Naive thymus-derived CD4-positive, alpha-beta T cell (primary cell): ENCODE measurements at places on chromosomes 1 and 21.

DNA sequence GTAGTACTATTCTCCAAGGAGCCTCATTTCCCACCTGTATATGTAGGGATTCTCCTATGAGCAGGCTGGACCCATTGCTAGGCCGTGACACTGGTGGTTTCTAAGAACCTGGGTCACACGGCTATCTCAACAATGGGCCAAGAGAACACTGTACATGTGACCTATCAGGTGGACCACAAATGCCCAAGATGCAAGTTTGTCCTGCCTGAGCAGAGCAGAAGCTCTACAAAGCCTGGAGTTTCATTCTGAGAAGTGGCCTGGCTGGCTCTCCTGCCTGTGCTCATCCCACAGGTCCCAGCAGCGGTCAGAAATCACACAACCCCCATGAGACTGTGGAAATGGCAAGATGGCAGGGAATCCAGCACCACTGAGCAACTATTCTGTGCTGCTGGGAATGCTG is 17.2 kb downstream of the THEMIS2 start:
- no peak for DNase-seq

GRCh38 chr1:118660769-118661168 is 327.4 kb downstream of the TBX15 start:
- no peak for DNase-seq

DNA sequence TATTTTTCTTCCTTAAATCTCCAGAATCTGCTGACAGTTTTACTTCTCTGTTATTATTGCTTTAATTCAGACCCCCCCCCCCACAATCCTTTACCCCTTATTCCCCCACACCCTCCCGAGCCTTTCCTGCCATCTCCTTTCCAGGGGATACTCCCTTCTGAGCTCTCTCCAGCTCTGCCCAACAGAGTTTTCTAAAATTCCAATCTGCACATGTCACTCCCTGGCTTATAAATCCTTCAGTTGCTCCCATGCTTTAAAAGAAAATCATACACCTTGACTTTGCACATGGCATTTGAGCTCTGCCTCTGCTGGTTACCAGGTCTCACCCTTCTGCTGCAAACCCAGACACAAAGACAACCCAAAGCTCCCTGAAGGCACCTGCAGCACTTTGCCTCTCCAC is 11.7 kb upstream of the EPS8L3 start:
- DNase-seq = no peak

DNA sequence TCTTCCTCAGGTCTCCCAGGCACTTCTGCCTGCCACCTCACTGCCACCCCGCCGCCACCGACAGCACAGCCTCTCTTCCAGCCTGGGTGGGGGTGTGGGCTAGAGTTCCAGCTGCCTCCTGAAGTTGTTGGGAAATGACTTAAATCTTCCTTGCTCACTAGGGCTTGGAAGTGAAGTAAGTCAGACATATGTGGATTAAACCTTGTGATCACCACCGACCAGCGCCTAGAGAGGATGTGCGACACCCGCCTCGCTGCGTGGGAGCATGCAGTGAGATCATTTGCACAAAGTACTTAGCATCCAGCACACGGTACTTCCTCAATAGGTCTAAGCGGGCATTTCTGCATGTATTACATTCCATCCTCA is 71.4 kb upstream of the FAM20B start:
- DNase-seq = no peak

GRCh38 chr1:219083631-219084030 is 90.0 kb upstream of the LYPLAL1 start:
- DNase-seq = no peak

DNA sequence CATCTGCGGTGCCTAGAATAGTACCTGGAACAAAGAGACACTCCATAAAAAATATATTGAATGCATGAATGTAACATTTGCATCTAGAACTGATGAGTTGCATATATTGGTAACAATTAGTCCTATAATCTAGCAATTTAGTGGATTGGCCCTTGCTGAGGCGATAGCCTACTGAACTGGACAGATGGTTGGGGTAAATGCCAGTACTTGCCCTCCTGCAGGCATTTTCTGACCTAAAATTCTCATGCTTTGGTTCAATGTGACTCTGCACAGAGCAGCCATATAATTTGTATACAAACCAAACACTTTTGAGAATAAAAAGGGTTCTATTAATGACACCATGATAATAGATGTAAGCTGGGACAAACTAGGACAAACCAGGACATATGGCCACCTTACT is 313.6 kb downstream of the OLFM3 start:
- no peak for DNase-seq

- no peak for DNase-seq
These were observed 67.0 kb downstream of the OLIG1 start for GRCh38 chr21:33136847-33137502.

- DNase-seq = peak; percentile 57
These were observed 4.9 kb upstream of the ALDH4A1 start for GRCh38 chr1:18907021-18907916.

DNA sequence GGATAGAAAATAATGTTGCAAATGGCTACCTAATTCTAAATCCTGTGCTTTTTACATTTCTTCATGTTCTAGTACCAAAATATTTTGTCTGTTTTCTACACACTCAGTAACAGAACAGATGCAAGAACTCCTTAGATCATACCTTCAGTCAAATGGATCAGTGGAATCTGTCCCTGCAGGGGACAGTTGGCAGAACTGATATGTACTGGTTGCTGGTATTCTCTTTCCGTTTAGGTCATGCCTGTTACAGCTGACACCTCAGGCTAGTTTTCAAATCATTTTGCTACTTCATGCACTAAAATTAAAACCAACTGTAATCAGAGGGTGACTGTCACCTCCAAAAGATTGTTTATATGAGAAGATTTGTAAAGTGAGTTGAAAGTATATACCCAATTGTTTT is 109.2 kb downstream of the TNNI3K start:
- no peak for DNase-seq

- DNase-seq = no peak
These were observed 46.5 kb downstream of the SAMD13 start for GRCh38 chr1:84347932-84348555.

GRCh38 chr1:194151056-194151455 is 964.6 kb upstream of the B3GALT2 start:
- no peak for DNase-seq

DNA sequence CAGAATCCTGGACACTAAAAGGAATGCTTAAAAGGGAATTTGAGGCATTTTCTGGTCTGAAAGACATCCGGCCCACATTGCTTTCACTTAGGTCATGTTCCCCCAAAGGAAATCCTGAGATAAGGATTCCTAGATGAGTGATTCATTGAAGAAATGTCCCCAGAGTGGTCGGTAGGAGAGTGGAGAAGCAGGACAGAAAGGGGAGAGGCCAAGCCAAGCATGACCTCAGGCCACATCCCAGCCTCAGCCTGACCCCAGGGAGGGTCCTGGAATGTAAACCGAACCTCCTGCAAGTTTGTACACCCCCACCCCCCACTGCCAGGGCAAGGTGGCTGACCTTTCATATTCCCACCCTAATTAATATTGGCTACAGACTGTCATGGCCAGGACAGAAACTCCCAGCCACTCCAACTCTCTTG is 16.6 kb downstream of the HIVEP3 start:
- DNase-seq = no peak

- no peak for DNase-seq
These were observed 730.7 kb upstream of the RGS18 start for GRCh38 chr1:191427593-191427992.

GRCh38 chr1:2328676-2329455 is 62.5 kb downstream of the MORN1 start:
- DNase-seq = no peak

DNA sequence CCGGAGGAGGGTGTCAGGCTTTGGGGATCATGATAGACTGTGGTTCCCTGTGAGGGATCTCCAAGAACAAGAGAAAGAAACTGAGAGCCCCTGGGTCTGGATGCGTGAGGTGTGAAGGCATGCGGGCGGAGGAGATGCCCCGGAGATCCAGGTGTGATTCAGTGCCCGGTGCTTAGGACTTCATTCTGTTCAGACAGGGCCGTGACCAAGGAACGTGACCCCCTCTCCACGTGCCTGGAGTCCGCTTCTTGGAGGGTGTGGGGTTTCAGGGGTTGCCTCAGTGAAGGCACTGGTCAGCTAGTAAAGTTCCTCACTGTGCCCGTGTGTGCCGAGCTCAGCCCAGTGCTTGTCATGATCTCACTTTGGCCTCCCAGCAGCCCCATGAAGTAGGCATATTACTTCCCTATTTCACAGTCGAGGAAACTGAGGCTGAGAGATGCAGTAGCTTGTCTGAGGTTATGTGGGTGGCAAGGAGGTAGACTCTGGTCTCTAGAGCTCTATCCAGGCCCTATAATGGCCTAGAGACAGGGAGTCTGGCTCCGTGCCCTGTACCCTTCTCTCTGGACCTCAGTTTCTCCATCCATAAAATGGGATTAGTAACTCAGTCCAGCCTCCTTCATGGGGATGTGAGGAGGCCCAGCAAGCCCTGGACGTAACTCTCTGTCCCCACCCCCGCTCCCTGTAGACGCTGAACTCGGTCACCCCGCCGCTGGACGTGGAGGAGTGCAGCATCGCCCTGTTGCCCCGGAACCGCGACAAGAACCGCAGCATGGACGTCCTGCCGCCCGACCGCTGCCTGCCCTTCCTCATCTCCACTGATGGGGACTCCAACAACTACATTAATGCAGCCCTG is 81.0 kb downstream of the PTPRU start:
- no peak for DNase-seq

DNA sequence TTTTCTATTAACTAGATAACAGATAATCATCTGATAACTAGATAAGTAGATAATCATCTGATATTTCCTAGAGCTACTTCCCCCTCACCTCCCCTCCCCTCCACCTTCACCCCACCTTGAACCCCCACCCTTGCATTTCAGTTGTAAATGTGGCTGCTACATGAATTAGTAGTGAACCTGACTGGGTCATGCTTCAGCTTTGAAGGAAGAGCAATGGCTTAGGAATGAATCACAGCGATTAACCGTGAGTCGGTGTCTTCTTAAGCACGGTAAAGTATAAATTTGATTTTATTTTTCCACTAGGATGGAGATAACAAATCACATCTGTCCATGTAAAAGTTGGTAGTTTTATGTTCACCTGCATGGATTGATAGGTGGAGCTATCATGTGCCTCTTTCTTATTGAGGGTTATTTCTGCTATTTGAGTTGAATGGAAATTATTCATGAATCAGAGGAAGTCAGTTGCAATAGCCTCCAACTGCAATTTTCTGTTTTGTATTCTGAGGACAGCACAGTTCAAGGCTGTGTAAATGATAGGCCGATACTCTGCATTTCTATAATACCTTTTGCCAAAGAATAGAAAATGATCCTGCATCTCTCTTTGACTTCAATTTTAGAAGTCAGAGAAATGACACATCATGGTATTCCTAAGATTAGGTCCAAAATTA is 235.0 kb downstream of the PTGER3 start:
- no peak for DNase-seq

DNA sequence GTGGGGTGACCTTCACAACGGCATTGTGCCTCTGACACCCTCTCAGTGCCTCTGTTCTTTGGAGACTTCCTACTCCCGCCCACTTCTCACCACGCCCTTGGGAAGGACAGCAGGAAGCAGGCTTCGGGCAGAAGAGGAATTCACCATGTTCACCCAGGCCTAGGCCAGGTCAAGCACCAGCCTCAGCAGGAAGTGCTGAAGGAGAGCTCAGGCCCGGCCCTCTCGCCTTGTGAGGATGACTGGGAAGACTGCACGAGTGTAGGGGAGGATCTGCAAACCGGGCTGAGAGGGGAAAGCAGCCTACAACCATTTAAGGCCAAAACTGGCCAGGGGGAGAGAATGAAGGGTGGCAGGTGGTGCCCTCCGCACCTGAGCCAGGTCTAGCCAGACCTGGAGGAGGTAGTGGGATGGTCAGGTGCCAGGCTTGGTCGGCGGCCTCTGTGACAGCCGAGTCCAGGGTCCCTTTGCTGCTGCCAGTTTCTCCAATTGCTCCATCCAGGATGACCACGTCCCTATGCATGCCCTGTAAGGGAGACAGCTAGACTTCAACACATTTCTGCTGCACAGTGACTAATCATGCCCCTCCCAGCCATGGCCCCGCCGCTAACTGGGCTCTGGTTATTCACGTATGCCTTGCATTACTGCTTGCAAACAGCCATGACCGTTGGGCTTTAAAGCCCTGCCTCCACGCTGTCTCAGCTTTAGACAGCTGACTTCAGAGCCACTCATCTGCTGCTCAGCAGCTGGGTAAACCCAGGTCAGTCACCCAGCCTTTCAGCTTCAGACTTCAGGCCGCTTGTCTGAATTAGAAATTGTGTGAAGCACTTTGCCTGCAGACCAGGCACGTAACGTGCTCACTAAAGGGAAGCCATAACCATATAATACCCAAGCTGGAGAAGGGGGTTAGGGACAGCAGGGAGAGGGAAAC is 8.9 kb downstream of the MRTO4 start:
- no peak for DNase-seq

DNA sequence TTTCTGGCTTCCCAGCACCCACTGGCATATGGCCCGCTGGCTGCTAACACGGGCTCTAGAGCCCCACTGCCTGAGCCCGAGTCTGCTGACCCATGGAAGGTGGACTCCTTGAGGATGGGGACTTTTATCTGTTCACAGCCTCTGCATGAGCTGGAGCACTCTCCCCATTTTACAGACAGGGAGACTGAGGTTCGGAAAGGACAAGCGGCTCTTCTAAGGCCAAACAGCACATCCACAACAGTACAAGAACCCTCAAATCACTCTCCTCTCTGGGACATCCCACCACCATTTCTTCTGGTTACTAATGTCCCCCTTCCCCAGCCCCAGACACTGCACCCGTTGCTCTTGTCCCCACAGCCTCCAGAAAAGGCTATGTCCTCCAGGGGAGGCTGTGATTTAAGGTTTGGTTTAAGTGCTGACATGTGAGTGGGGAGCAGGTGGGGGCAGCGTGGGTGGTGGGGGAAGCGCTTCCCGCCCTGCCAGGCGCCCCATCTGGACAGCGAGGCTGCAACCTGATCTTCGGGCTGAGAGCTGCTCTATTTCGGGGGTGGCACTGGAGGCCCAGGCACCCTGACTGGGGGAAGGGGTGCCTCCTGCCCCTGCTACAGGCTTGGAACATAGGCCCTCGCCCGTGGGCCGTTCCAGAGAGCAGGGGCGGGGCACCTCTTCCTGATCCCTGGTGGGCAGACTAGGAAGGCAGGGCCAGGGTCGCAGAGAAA is 104.8 kb upstream of the WNT4 start:
- DNase-seq = no peak

GRCh38 chr1:156775799-156776198 is 8.5 kb downstream of the PRCC start:
- no peak for DNase-seq

DNA sequence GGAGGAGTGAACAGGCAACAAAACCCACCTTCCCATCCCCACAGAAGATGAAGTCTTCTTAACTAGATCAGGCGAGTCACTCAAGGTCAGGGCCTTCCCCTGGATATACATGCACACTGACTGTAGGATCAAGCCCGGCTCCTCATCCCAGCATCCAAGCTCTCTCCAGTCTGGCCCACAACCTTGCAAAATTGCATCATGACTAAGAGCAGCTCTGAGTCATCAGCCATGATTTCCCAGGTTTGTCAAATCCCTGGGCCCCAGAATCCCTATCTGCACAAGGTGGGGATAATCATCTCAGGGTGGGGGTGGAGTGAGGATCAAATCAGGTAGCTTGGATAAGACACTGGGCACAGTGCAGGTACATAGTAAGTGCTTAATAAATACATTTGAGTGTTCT is 199.3 kb upstream of the GRIK3 start:
- DNase-seq = no peak

- no peak for DNase-seq
These were observed 744.5 kb upstream of the TMPRSS15 start for GRCh38 chr21:19148056-19148455.

GRCh38 chr1:34164771-34165391 is at the start of gene CSMD2:
Gene CSMD2, minus strand, starts transcription at chr1:34165230. Its CDS starts 133 bp downstream, at chr1:34165097.
- DNase-seq = no peak

- no peak for DNase-seq
These were observed 3.5 kb downstream of the MYCL start for GRCh38 chr1:39898191-39898590.
